ENCODE measurements at places on chromosomes 2 and 18. TPM values are rescaled to one million over a fixed set of nuclear protein-coding genes. Genes with fewer than 3 reads are reported as not detected.

Gene GKN2
- not detected for total RNA-seq

Gene SFT2D3
- total RNA-seq, result 6.2 TPM

Gene TOGARAM2
- not detected for total RNA-seq

Gene HOXD4
- total RNA-seq, result 3.5 TPM

Gene RAB17
- 11.9 TPM for total RNA-seq

Gene MYL1
- total RNA-seq, result not detected

Gene TWSG1
- total RNA-seq, result 37.2 TPM

Gene OBSL1
- total RNA-seq, result 32.1 TPM

Gene FHOD3
- total RNA-seq, result 0.33 TPM

Gene DPP10
- under 0.01 TPM for total RNA-seq

Gene ASXL3
- under 0.01 TPM for total RNA-seq

Gene NEUROD1
- total RNA-seq, result not detected

Gene CDH7
- not detected for total RNA-seq

Gene AGXT
- not detected for total RNA-seq

Gene CD207
- 0.11 TPM for total RNA-seq

Gene GALNT3
- total RNA-seq, result 0.11 TPM

Gene VPS4B
- 53.6 TPM for total RNA-seq

Gene DLGAP1
- 0.09 TPM for total RNA-seq

Gene SETBP1
- total RNA-seq, result 5.1 TPM

Gene STAM2
- 24.2 TPM for total RNA-seq

Gene FBXO48
- 0.34 TPM for total RNA-seq

Gene SLC4A3
- 0.26 TPM for total RNA-seq

Gene MAP4K3
- 12.2 TPM for total RNA-seq

Gene SPATA3
- not detected for total RNA-seq

Gene ALPP
- total RNA-seq, result not detected

Gene REEP1
- total RNA-seq, result 17.7 TPM

Gene FOXI3
- not detected for total RNA-seq

Gene AQP12A
- total RNA-seq, result not detected

Gene CCDC178
- not detected for total RNA-seq

Gene EVX2
- not detected for total RNA-seq

Gene CAPN10
- total RNA-seq, result 23.2 TPM

Gene SCG2
- total RNA-seq, result under 0.01 TPM

Gene GATA6
- total RNA-seq, result 0.17 TPM

Gene TIA1
- 154 TPM for total RNA-seq

Gene SKOR2
- total RNA-seq, result not detected

Gene PARD3B
- total RNA-seq, result 11.3 TPM

Data from dermis lymphatic vessel endothelial cell (primary cell).